ENCODE measurements at places on chromosomes 13 and 19.

DNA sequence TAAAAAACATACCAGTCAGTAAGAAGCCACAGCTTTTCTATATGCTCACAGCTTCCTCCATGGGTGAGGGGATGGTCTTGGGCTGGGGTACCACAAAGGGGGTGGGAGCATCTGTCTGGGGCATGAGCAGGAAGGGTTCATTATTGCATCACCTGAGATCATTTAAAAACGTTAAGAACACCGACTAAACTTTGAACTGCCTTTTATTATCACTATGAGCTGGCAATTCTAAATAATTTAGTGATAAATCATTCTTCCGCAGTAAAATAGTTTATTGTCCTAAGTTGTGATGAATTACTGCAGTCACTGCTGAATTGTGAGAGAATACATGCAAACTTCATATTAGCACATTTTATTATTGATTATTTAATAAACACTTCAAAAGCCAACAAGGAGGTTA lies 71.6 kb downstream of the KL start:
- DNase-seq, result no peak

- no peak for DNase-seq
Observed at GRCh38 chr13:95620030-95620824, 24.3 kb downstream of the DZIP1 start.

DNA sequence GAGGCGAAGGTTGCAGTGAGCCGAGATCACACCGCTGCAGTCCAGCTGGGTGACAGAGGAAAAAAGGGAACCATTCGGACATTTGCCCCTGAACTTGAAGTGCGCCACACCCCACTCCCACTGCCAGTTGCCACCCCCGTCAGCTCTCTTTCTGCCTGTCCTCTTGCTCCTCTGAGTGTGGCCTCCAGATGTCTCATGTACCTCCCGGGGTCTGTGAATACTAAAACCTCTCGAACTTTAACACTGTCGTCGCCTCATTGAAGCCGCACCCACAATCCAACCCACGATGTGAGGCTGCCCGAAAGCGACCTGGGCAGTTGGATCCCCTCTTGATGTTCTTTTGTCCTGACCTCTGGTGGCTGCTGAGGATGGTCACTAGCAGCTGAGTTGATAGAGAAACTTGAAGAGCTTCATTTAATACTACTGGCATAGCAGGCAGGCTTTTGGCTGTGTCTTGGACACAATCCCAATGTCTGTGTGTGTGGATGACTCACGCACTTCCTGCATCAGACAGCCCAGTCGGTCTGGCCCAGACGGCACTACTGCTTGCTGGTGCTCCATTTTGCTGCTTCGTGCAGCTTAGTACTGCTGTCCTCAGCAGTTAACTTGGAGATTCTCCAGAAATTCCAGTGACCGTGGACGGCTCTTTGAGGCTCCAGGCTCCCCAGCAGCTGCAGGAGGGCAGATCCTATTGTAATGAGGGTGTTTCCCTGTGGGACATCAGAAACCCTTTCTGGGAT lies 4.2 kb downstream of the FPR3 start:
- DNase-seq, result no peak

DNA sequence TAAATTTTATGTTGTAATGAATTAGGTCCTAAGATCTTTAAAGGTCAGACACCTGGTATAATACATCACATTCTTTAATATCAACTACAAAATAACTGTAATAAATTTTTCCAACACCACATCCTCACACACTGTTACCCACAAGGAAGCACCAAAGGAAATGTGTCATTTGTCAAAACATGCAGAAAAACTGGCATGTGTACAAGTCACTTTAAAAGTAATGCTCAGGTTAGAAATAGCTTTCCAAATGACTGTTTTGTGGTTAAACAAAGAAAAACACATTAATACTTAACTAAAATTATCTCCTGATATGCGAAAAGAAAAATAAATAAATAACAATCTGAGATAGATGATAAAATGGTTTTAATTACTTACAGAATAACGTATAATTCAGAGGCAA lies 74.7 kb downstream of the MZT1 start:
- no peak for DNase-seq

- DNase-seq, result no peak
Observed at GRCh38 chr13:99370481-99371275, 63.5 kb upstream of the GPR183 start.

DNA sequence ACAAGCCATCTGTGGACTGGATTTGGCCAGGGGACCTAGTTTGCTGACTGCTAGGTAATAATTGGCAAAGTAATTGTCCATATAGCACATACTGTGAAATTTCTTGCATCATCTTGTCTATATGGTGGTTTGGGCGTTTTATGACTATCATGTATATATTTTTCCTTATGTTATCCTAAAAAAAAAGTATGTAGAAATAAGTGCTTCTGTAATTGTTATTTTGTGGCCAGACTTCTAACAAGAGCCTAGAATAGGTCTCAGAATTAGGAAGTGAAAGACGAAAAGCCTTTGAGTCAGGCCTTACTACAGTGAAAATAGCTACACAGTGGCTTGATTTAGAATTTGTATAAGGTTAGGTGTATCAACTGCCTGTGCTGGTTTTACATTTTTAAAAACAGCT lies 4.2 kb downstream of the FNDC3A start:
- DNase-seq, result no peak

GRCh38 chr13:23673354-23673753 lies 103.1 kb downstream of the TNFRSF19 start:
- DNase-seq, result no peak

DNA sequence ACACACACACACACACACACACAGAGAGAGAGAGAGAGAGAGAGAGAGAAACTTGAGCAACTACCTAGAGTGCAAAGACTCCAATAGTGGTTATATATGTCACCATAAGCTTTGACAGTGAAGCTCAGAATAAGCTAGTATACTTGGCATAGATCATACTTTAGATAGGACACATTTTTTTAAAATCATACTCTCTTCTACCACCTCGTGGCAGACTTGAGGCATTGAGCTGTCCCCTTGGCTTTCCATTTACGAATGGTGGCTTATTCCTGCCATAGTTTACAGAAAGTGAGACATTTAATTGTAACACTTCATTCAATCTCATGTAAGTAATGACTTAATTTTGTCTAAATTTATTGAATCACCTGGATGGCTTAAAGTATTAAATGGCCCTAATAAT lies 108.2 kb downstream of the EDNRB start:
- no peak for DNase-seq

- DNase-seq, result no peak
Observed at GRCh38 chr19:41255171-41255570, 9.0 kb upstream of the HNRNPUL1 start.

- DNase-seq, result no peak
Observed at GRCh38 chr13:41897126-41897525, 63.8 kb downstream of the VWA8 start.

GRCh38 chr13:40315416-40316064 lies 350.9 kb downstream of the FOXO1 start:
- no peak for DNase-seq

DNA sequence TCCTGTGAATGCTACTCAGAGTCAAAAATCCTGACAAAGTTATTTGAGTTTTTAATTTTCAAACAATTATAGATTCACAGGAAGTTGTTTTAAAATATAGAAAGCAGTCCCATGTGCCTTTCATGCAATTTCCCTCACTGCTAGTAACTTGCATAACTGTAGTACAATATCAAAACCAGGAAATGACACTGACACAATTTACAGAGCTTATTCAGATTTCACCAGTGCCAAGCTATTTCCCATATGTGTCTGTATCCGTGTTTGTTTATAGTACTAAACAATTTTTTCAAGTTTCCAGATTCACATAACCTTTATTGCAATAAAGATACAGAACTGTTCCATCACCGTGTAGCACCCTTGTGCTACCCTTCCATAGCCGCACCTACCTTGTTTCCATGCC lies 934.6 kb downstream of the PCDH17 start:
- DNase-seq, result no peak

- no peak for DNase-seq
Observed at GRCh38 chr19:38719761-38720558, 24.3 kb downstream of the CAPN12 start.

GRCh38 chr13:50094615-50095293 lies 79.5 kb downstream of the KCNRG start:
- DNase-seq, result no peak

- DNase-seq, result no peak
Observed at GRCh38 chr13:40979232-40979631, 39.9 kb downstream of the ELF1 start.

GRCh38 chr19:8332976-8333766 lies 9.9 kb downstream of the KANK3 start:
- DNase-seq, result no peak

DNA sequence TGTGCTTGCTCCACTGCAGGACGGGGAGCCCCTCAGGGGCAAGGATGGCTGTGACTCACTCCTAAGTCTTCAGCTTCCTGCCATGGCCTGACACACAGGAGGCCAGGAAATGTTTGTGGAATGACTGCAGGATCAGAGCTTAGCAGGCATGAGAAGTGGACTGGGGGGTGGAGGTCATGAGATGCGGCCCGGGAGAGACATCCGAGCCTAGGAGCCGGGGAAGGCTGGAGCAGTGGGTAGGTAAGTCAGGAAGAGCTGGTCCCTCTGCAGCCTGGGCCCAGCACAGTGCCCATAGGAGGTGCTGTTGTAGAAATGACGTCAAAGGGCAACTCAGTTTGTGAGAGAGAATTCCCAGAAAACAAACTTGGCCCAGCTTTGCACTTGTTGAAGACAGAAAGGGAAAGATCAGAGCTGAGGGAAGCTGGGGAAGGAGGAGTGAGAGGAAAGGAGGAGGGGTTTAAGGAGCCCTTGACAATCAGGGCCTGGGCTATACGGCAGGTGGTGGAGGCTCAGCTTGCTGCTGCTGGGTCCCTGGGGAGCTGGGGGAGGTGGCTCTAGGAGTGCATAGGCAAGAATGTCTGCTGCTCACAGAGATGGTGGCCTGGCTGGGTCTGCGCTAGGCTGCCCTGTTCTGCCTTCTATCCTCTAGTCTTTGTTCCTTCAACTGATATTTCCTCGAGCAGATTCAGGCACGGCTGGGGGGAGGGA lies 18.5 kb downstream of the POU2F2 start:
- DNase-seq, result no peak

- no peak for DNase-seq
Observed at GRCh38 chr13:99197117-99197651, 3.5 kb upstream of the UBAC2 start.

- DNase-seq, result no peak
Observed at GRCh38 chr13:36293497-36293896, 4.1 kb downstream of the CCDC169 start.

GRCh38 chr19:1850809-1851653 lies 2.7 kb upstream of the REXO1 start:
- DNase-seq, result no peak

GRCh38 chr13:30810261-30810701 lies 74.9 kb downstream of the ALOX5AP start:
- no peak for DNase-seq

- no peak for DNase-seq
Observed at GRCh38 chr13:60754211-60755090, 357.4 kb downstream of the TDRD3 start.

GRCh38 chr13:29936051-29936813 lies 85.8 kb upstream of the UBL3 start:
- DNase-seq, result no peak

DNA sequence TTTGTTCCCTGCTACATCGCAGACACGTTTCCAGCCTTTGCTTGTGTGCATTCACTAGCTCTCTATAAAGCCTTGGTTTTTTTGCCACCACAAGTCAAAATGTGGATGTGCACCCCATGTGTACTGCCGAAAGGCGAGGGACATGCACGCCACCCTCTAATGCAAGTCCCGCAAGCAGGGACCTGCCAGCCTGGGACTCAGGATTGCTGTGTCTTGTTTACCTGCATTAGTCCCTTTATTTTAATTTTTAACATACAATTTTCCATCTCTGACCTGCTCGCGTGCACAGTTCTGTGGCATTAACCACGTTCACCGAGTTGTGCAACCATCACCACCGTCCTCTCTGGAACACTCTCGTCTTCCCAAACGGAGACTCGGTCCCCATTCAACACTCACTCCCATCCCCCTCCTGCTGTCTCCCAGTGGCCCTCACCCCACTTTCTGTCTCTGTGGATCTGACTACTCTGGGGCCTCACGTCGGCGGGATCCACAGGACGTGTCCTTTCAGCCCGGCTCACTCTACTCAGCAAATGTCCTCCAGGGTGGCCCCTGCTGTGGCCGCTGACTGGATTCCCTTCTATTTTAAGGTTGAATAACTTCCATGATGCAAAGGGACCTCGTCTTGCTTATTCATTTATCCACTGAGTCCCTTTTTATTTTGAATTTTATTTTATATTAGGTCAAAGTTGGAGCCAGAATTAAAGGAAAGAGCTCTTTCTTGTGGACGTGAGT lies 58.4 kb downstream of the RASA3 start:
- DNase-seq, result no peak

GRCh38 chr13:101631395-101631794 lies 178.9 kb downstream of the ITGBL1 start:
- no peak for DNase-seq

DNA sequence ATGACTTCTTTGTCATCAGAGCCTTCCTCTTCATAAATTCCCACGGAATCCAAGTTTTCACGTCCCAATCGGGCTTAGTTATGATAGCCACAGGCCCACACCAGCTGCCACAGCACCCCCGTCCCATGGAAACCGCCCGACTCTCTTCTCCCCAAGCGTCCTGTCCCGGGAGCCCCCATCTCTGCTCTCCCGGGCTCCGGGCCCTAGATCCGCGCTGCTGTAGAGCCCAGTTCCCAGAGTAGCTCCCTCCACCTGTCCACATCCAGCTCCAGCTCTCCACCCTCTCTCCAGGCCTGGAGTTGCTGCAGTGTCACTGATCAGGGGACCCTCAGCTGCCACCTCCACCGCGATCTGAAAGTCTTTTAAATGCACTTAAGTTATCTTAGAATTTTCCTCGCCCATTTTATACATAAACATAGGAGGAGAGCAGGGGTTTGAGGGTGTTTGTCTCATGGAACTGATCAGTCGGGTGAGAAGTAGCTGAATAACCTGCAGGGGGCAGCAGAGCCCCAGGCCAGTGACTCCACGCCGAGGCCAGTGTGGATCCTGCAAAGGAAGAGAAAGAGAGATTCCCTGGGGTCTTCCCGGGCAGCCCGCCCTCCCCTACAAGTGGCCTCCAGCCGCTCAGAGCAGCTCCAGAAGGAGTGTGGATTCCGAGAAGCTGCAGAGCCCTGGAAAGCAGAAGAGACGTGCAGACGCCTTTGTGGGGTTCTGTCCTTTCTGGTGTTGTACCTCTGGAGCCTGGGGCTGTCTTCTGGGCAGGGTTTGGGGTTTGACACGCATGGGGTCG lies 1.1 kb upstream of the ZNF763 start:
- DNase-seq, result peak; percentile 48

DNA sequence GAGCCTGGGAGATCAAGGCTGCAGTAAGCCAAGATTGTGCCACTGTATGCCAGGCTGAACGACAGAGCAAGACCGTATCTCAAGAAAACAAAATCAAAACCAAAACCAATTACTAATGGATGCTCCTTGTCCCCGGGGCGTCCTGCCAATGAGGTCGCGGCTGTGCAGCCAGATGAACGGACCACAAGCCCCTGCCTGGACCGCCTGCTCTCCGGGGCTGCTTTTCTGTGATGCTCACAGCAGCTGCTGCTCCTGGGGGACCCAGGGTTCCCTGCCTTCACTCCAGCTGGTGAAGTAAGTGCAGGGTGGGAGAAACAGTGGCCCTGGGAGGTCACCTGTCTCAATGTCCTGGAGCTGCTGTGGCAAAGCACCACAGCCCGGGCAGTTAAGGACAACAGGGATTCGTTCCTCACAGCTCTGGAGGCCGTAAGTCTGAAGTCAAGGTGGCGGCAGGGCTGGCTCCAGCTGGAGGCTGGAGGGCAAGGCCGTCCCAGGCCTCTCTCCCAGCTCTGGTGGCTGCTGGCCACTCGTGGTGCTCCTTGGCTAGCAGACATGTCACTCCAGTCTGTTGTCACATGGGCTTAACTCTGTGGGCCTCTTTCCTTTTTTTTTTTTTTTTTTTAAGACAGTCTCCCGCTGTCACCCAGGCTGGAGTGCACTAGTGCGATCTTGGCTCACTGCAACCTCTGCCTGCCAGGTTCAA lies 10.1 kb downstream of the COPE start:
- DNase-seq, result no peak

Measured in stimulated activated CD8-positive, alpha-beta memory T cell treated with anti-CD3 and anti-CD28 coated beads, Interleukin-4, amount 100 ng/mL, for 24 hours (primary cell).